Epithelial cell of proximal tubule (primary cell): ENCODE measurements at places on chromosomes 16 and 17.

DNA sequence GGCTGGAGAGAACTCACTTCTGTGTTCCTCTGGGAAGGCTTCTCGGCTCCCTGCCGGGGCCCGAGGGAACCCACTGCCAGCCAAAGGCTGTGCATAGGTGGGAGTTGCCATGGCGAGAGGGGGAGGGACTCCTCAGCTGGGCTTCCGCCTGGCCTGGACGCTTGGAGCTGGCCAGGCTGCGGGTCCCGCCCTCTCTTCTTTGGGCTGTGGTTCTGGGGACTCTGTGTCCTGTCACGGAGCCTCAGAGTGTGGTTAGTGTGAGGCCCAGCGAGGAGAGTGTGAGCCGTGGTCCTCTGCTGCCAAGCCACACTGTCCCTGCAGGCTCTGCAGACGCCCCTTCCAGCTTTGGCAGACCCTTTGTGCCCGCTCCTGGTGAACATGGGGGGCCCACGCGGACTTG is 123.1 kb downstream of the OR1D5 start:
- DNase-seq = no peak

DNA sequence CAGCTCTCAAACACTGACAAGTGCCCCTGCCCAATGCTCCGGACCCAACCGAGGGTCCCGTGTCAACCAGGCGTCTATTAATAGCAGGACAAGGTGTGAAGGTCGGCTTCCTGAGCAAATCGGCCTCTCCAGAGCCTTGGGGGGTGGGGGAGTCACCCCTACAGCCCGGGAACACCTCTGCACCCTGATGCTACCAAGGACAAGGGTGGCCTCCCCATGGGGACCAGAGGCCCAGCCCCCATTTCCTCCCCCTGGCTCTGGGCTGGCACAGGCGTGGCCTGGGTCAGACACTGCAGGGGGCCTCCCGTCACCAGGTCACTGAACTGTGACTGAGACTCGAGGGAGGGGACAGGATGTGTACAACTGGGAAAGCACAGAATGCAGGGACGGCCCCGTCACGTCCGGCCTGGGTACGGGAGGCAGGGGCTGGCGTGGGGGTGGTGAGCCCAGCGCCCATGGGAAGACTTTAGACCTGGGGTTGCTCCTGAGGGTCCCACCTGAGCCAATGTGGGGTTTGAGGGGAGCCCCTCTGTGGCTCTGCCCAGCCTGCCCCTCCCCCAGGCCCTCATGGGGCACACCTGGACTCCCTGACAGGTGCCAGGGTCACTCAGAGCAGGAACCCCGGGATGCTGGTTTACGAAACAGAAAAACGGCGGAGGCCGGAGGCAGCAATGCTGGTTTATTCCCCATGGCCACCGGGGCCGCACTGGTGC is 579 bp upstream of the CYBA start:
- DNase-seq = no peak

DNA sequence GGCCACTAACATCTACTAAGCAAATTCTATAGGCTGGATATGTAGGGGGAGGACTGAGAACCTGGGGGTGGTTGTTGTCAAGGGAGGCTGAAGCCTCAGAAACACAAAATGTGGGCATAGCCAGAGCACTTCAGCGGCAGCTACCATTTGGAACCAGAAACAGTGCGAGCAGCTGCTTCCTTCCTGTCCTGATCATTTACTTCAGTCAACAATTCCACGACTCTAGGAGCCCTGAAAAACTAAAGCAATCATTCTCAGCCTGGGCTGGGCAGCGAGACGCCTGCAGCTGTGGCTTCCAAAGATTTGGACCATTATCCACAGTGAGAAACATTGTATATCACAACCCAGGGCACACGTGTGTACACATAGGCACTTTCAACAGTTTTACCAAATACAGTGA is 93.9 kb upstream of the WSCD1 start:
- DNase-seq = no peak

DNA sequence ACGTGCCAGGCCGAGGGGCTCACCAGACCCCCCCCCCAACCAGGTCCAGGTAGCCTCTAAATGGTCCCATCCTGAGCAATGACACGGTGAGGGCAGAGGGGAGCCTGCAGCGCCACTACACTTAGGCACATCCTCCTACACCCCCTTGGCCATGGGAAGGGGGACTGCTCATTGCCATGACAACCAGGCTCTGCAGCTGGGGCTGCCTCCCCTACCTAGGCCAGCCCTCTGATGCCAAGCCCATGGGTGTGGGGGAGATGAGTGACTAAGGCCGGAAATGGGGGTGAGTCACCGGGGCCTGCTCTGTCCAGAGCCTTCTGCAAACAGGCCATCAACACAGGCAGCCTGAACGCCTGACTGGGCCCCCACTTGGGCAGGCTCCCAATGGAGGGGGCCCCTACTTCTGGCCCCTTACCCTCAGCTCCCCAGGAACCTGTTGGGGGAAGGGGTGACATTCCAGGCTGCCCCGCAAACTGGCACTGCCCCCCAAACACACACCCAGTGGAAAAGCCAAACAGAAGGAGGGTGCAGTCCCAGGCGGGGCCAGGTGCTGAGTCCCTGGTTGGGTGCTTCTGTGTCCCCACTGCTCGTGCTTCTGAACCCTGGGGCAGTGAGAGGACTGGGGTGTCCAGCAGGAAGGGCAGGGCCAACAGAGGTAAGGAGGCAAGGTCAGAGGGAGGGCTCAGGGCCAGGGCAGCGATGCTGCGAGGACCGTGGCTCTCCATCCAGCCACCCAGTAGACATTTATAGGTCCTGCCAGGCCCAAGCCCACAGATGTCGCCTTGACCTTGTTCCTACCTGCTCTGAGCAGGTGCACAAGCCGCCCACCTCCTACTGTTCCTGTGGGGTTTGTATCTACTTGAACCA is 8.2 kb downstream of the PLCD3 start:
- no peak for DNase-seq
